Keratinocyte (primary cell): ENCODE measurements at places on chromosomes 6 and 20. TPM values are rescaled to one million over a fixed set of nuclear protein-coding genes. Genes with fewer than 3 reads are reported as not detected.

RAET1G gene
- 12.1 to 38.8 TPM (median 16.4 TPM) in 3 replicates for polyA plus RNA-seq

SLA2 gene
- 0.01 to 0.04 TPM (median 0.03 TPM) in 3 replicates for polyA plus RNA-seq

ZNF311 gene
- polyA plus RNA-seq, result 1.7 to 2.7 TPM (median 2.6 TPM) in 3 replicates

RPS10 gene
- 2,818 to 3,877 TPM (median 3,767 TPM) in 3 replicates for polyA plus RNA-seq

GRCh38 chr6:44004625-44005506, 122.4 kb downstream of the MRPL14 start:
- DNase-seq, result no peak

DNA sequence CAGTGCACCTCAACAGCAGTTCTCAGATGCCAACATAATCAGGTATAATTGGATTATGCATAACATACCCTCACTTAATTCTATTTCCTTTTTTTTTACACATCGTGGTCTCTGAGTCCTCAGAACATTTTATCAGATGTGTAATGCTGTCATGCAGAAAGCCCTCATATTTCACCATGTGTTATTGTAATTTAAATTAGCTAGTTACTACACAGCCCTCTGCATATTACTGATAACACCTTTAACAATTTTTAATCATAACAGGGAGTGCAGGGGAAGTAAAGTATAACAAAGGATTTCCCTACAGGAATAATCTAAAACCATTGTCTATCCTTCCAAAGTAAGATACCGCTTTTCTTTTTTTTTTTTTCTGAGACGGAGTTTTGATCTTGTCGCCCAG, 91.9 kb upstream of the CCDC28A start:
- no peak for DNase-seq

DNA sequence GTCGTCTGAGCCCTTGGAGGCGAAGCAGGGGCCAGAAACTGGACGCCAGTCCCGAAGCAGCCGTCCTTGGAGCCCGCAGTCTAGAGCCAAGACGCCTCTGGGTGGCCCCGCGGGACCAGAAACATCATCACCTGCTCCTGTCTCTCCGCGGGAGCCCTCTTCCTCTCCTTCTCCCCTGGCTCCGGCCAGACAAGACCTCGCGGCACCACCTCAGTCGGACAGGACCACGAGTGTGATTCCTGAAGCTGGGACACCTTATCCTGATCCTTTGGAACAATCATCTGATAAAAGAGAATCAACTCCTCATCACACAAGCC, 416 bp downstream of the RSPH4A start:
- DNase-seq, result no peak

DNA sequence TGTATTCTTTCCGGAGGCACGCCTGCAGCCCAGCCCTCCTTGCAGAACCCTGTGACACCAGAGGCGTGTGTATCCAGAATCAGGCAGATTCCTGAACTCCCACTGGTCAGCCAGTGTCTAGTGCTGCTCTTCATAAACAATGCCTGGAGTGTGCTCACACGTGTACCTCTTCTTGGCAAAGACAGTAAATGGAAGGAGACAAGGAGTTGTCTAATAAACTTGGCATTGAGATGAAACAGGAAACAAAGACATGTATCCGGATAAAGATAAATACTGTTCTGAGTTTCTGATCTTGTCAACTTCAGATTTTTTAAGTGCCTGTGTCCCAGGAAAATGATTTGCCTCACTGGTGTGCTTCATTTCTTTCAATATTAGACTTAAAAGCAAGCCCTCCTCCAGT, 1.7 kb downstream of the RPS6KA2 start:
- no peak for DNase-seq

KCNQ5 gene
- polyA plus RNA-seq, result 2.6 to 3.5 TPM (median 3.4 TPM) in 3 replicates

GABRR1 gene
- 0.04 TPM in 1 of 3 replicates, not detected in the others for polyA plus RNA-seq

DNA sequence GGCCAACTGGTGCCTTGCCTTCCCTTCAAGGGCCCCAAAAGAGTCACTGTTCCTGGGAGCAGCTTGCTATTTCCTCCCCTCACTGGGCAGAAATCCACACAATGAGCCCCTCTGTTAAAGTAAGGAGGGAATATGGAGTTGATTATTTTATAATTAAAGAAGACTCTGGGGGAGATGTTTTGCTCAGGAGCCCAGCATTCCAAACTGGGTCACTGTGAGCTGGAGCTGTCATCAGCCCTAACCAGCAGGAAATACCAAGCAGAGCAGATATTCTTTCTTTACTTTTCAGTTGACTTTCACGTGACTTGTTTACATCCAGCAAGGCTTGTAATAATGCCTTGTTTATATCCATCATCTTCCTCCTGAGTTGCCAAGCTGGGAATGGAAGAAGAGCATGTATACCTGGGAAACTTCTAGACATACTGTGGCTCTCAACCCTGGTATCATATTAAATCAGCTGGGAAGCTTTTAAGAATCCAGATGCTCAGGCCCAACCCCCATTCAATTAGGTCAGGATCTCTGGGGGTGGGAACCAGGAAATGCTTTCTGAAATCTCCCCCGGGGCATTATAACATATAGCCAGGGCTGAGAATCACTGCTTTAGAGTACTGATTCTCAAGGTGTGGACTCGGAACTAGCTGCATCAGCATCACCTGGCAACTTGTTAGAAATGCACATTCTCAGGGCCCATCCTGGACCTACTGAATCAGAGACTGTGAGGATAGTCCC, 175.6 kb upstream of the MYLIP start:
- no peak for DNase-seq

- DNase-seq, result no peak
These were observed 520.0 kb upstream of the IRAK1BP1 start for GRCh38 chr6:78347191-78347916.

DNA sequence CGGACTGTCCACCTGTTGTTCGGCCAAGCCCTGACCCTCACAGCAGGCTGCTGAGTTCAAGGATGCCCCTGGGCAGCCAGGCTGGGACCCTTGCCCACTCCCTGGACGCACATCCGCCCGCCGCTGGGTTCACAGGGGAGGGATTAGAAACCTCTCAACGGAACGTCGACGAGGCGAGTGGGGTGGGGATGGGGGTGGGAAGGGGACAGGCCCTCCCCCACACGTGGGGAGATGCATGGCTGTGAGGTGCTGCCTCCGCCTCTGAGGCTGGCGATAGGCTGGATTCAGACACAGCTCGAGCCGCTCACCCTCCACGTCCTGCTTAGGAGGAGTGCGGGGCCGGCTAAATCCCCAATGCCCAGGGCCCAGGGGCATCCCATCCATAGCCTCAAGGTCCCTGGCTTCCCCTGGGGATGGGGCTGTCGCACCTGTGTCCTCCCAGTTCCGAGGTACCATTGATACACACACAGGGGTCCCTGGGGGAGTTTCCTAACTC, 90.6 kb upstream of the BHLHE23 start:
- no peak for DNase-seq

DNA sequence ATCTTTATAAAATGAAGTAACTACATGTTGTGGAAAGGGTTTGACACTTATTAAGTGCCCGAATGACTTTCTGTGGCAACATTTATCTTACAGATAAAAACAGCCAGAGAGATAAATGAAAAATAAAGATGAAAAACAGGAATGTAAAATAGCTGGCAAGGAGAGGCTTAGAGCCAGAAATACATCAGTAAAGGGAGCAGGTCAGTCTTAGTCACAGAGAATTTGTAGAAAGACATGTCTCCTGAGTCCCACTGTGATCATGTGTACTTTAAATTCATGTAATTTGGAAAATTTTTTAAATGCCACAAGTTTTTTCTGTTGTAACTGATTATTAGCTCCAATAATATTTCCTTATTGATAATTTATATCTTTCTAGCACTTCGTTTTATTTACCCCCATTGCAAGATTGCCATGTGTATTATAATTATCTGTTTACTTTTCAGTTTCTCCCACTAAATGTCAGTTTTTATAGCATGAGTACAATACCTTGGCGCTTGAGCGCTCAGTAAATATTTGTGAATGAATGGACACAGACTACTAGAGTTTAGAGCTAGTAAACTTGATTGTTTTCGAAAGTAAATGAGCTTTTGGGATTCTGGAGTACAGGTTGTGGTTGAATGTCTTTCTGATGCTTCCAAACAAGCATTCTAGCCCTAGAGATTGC, 15.2 kb downstream of the TAB2 start:
- DNase-seq, result no peak

GRCh38 chr6:1781152-1781816, 171.6 kb downstream of the FOXC1 start:
- DNase-seq, result no peak

ZNF451 gene
- polyA plus RNA-seq, result 22.1 to 32.1 TPM (median 26.1 TPM) in 3 replicates

DNA sequence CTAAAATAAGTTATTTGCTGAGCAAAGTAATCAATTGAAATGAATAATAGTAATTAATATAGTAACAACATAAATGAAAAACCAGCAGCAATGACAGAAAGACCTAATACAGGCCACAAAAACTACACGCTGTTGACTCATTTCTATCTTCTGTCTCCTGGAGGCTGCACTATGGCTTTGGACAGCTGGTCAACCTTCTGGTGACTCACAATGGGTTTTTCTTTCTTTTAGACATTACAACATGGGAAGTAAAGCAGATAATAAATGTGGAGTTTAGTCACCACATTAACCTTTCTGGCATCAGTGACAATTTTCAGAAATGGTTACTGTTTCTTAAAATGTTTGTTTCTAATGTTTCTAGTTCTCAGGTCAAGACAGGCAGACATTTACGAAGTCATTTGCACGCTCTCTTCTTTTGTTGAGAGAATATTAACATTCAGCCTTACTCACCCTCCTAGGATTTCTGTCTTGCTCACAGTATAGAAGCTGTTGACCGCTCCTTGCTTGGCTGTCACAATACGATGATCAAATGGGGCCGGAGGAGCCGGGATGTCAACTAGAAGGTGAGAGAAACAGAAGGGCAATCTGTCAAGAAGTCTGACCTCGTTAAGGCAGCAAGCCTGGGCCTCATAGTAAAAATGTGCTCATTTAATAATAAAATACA, 62.2 kb downstream of the MYLK4 start:
- no peak for DNase-seq

- no peak for DNase-seq
These were observed 17.3 kb upstream of the TENT5A start for GRCh38 chr6:81769824-81770223.

GRCh38 chr20:13418263-13419229, 197.5 kb downstream of the ISM1 start:
- DNase-seq, result no peak

EYA2 gene
- not detected in 3 replicates for polyA plus RNA-seq

XKR7 gene
- not detected in 3 replicates for polyA plus RNA-seq

ENPP3 gene
- not detected in 3 replicates for polyA plus RNA-seq

GRCh38 chr6:35562060-35562459, 49.4 kb upstream of the TULP1 start:
- no peak for DNase-seq

C6orf52 gene
- polyA plus RNA-seq, result not detected in 3 replicates

RSPO4 gene
- not detected in 3 replicates for polyA plus RNA-seq

DNA sequence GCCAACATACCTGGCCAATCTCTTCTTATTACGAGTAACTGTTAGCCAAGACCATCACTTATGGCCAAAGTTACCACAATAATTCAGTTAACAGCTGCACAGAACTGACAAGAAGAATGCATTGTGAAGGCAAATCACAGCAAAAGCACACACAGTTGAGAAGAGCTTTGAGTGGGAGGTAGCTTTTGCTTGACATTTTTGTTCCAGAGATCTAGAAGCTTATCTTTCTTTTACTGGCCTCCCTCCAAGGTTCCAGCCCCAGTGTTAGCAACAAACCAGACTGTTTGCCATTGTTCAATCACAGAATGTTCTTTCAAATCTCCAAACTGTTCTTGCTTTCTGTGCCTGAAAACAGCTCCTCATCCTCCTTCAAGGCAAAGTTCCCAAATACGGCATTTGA, 35.9 kb upstream of the IRAK1BP1 start:
- no peak for DNase-seq

- DNase-seq, result no peak
These were observed 28.4 kb downstream of the MDGA1 start for GRCh38 chr6:37669306-37669705.

BTN1A1 gene
- polyA plus RNA-seq, result not detected in 3 replicates

DNA sequence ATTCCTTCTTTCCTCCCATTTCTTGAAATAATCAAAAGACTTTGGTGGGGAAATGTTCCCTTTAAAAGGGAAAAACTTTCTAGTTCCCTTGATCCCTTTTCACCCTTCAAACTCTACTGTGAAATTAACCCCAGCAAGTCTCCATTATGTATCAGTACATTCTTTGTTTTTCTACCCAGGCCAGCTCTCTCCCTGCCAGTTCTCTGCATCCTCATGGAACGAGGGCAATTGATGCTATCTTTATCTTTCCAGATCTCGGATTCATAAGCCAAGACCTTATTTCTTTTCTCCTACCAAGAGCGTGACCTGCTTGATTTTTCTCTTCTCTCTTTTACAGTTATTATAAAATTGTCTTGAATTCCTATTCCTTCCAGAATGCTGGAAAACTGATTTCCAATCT, 75.8 kb downstream of the ADGRB3 start:
- DNase-seq, result no peak

DNA sequence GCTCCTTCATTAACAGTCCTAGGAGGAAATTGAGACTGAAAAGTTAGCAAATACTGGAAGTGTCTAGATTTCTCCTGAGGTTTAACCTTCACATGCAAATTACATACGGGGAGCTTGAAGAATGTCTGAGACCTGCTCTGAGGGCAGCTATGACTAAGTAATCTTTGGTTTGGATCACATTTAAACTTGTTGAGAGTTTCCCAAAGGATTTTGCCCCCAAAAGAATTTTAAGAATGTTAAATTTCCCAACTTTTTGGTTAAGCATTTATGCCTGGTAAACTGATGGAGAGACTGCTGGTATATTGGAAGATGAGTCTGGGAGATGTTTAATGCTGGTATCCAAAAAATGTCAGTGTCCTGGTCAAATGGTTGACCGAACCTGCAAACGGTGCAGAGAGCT, 97.0 kb downstream of the RREB1 start:
- no peak for DNase-seq

LST1 gene
- 0.18 TPM in 1 of 3 replicates, not detected in the others for polyA plus RNA-seq

GRCh38 chr6:134199848-134200606, 117.9 kb downstream of the SGK1 start:
- no peak for DNase-seq

- no peak for DNase-seq
These were observed 120.6 kb downstream of the AKAP7 start for GRCh38 chr6:131255911-131256310.

- no peak for DNase-seq
These were observed 23.6 kb downstream of the HM13 start for GRCh38 chr20:31537890-31538289.

DNA sequence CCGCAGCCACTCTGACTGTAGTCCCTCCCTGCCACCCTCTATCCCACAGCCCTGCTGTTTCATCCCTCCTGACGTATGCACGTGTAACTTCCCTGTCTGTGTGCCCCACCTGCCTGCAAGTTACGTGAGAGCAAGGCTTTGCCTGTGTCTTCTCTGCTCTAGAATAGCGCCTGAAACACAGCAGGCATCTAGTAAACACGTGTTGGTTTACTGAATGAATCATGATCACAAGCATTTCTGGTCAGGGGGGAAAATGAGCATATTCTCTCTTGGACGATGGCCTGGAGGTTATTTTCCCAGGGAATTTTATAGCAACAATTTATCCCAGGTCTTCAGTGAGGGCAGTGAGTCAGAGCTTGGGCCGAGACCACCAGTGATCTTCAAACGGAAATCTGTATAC, 38.3 kb downstream of the PSMG4 start:
- no peak for DNase-seq

- no peak for DNase-seq
These were observed 89.3 kb upstream of the AHI1 start for GRCh38 chr6:135586844-135587243.

FBXO9 gene
- 51.5 to 71.8 TPM (median 52.1 TPM) in 3 replicates for polyA plus RNA-seq
